ENCODE measurements at places on chromosomes 2 and 18. TPM values are rescaled to one million over a fixed set of nuclear protein-coding genes. Genes with fewer than 3 reads are reported as not detected.
A peak's percentile ranks its signal among the peaks of the same experiment; 100 is the strongest.

The POTEC gene
- not detected for total RNA-seq

The IL18R1 gene
- total RNA-seq = 15.7 TPM

The TDRD15 gene
- total RNA-seq = not detected

The SLC19A3 gene
- not detected for total RNA-seq

The TWSG1 gene
- 7.6 TPM for total RNA-seq

The AMER3 gene
- total RNA-seq = not detected

The PSMA8 gene
- total RNA-seq = 0.87 TPM

The CENPA gene
- total RNA-seq = 0.82 TPM

The CCDC141 gene
- 0.74 TPM for total RNA-seq

The SPDYA gene
- 0.33 TPM for total RNA-seq

The CAVIN2 gene
- 0.38 TPM for total RNA-seq

- DNase-seq = no peak
These were observed 10.3 kb upstream of the PXDN start for GRCh38 chr2:1754461-1755170.

DNA sequence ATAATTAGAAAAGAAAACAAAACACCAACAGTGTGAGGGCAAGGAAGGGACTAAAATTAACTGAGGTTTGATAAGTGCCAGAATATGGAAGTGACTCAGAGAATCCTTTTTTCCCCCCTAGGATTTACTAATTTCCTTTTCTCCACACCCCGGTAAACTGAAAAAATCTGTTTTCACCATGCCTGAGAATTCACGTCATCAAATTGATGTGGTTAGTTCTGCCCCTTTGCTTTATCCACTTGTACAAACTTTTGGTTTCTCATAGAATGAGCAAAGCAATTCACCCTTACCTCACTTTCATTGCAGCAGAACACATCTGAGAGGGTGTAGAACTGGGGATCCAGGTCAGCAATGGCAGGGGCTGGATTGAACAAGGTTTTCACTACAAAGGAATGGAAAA lies 57.8 kb downstream of the RBKS start:
- no peak for DNase-seq

DNA sequence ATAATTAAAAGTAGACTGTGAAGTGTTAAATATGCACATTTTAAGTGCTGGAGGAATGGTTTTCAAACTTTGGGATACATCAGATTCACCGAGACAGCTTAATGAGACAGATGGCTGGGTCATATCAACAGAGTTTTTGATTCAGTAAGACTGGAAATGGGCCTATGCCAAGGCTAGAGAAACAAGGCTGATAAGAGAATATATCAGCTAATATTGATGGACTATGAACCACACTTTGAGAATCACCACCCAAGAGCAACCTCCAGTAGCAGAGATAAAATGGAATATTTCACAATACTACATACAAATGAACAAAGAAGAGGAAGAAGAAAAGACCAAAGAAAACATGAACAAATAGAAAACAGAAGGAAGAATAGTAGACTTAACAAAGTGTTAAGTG lies 450.2 kb upstream of the KLHL29 start:
- no peak for DNase-seq

DNA sequence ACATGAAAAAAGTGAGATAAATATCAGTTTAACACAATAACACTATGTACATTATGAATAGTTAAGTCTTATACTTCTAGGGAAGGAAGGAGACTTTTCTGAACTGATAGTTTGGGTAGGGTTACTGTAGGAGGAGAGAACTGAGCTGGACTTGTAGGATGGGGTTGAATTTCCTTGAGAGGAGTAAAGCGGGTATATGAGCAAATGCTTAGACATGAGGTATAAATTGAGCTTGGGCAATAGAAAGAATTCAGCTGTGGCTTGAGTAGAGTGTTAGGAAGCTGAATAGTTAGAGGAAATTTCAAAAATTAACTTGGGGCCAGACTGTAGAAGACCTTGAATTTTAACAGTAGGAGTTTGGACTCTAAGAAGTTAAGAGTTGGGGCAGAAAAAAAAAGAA lies 45.1 kb downstream of the LCLAT1 start:
- no peak for DNase-seq

DNA sequence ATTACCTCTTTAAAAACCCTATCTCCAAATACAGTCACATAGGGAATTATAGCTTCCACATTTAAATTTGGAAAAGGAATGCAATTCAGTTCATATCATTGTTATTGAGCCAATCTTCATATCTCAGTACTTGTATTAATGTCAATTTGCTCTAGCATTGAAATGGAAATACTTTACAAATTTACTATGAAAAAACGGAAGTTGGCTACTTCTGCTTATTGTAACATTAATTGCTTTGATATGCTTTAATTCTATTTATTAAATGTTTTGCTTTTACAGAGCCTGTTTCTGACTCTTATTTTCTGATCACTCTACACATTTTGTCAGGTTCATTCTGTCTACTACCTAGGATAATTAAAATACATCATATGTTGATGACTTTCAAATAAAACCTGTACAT lies 412.6 kb downstream of the KCNJ3 start:
- no peak for DNase-seq

- DNase-seq = no peak
These were observed 111.0 kb downstream of the GYPC start for GRCh38 chr2:126766969-126767296.

DNA sequence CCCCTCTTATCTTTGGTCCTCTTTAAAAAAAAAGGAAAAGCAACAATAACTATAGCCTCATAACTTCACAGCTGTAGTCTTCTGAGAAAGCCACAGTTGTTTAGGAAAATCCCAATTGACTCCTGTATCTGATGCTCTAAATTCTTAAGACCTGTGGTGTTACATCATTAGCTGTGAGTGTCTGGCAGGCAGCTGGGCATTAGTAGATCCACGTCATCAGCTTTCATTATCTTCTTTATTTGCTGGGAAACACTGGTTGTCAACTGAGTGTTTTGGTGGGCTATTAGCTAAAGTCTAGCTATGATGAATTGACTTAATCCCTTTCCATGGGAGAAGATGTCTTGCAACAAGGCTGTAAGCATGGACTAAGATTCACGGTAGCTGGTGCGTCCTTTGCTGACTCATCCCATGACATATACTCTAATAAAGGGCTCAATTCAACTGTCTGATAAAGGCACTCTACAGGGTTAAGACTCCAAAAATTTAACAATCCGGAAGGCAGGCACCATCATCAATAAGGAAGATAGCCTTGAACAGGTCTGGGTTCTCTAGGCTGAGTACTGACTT lies 517.2 kb downstream of the PLCL1 start:
- no peak for DNase-seq

DNA sequence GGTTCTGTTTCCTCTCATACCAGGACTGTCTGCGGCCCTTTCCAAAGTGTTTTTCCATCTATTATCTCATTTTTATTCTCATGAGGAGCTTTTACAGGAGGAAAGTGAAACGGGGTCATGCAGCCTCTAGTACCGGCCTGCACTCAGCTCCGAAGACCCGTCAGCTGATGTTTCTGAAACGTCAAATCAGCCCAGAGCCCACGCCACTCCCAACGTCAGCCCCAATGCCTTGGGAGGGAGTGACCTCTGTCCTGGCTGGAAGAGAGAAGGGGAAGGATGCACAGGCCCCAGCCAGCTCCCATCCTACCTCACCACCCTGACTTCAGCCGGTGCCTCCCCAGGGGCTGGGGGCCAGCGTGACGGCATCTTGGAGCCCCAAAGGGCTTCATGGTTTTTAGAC lies 58.5 kb downstream of the ADCY3 start:
- no peak for DNase-seq

DNA sequence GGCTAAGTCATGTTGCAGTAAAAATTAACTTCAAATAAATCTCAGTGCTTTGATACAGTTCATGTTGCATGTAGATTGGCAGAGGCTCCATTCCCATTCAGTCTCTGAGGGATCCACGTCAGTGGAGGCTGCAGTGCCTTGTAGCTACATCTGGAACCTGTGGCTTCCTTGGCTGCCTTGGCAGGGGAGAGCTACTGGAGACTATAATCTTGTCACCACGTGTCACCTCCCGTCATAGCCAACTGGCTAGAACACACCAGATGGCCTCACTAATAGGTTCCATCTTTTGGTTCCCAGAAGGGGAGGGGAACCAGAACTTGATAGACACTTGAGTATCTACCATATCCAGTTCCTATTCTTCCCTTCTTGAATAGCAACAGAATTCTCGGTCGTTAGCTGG lies 28.4 kb downstream of the E2F6 start:
- no peak for DNase-seq

GRCh38 chr18:54776282-54776977 lies 51.8 kb upstream of the RAB27B start:
- no peak for DNase-seq

GRCh38 chr2:54830546-54830945 lies 107.1 kb downstream of the EML6 start:
- no peak for DNase-seq

GRCh38 chr2:186592137-186592875 lies 2.5 kb downstream of the ITGAV start:
- DNase-seq = no peak

DNA sequence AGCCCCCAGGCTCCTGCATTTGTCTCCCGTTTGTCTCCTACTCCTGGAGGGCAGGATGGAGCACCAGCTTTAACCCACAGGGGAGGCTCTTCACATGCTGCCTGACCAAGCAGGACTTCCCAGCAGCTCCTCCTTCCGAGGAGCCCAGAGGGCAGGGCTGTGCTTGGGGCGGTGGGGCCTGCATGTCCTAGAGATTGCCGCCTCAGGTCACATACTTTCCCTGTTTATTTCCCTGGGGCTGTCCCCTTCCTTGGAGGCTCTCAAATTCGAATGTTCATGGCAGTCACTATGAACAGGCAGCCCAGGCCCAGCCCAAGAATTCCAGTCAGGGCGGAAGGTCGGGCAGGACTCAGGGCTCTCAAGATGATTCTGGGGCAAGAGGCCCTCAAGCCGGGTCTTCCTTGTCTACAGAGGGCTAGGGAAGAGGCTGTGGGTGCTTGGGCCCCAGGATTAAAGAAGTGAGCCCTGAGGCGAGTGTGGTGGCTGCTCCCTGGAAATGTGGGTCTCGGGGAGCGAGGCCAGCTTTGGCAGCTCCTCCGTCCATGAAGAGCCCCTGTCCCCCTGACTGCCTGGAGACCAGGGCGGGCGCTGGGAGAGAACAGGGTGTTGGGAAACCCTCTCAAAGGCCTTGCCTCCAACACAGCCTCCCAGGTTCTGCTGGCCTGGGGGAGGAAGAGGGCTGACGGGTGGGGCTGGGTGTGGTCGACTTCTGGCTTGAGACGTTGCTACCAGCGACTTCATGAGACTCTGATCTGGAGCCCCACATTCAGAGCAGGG lies 48.9 kb upstream of the HPCAL1 start:
- no peak for DNase-seq

DNA sequence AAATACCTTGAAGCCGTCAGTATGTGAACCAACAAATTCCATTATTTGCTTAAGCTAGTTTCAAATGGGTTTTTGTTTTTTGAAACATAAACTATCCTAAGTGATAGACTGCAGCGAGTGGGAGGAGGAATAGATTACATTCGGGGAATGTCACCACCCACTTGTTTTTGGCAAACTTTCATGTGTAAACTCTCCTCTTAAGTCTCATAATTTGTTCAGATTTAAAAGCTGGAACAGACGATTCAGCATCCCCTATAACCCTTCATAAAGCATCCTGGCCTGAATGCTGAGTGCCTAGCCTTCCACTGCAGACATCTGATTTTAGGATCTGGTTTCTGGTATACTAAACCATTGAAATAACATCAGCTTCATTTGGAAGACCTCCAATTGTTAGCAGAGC lies 51.0 kb downstream of the CPO start:
- DNase-seq = no peak

DNA sequence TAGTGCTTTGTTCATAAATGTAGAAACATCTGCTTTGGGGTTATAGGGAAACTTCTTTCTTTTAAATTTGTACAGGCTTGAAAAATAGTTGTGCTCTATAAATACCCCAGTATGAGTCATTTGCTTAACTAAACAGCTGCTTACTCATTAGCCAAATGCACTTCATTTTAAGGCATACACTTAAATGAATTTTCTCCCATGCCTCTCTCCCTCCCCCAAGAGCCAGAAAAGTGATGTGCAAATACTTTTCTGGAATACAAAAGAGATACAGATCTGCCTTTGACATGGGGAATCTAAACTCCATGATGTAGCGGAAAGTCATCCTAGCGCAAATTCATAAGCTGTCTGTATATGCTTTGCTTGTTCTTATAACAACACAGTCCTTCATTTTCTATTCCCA lies 469.4 kb downstream of the DLGAP1 start:
- no peak for DNase-seq

GRCh38 chr2:216666461-216667233 lies 28.7 kb downstream of the IGFBP5 start:
- DNase-seq = peak; percentile 52

DNA sequence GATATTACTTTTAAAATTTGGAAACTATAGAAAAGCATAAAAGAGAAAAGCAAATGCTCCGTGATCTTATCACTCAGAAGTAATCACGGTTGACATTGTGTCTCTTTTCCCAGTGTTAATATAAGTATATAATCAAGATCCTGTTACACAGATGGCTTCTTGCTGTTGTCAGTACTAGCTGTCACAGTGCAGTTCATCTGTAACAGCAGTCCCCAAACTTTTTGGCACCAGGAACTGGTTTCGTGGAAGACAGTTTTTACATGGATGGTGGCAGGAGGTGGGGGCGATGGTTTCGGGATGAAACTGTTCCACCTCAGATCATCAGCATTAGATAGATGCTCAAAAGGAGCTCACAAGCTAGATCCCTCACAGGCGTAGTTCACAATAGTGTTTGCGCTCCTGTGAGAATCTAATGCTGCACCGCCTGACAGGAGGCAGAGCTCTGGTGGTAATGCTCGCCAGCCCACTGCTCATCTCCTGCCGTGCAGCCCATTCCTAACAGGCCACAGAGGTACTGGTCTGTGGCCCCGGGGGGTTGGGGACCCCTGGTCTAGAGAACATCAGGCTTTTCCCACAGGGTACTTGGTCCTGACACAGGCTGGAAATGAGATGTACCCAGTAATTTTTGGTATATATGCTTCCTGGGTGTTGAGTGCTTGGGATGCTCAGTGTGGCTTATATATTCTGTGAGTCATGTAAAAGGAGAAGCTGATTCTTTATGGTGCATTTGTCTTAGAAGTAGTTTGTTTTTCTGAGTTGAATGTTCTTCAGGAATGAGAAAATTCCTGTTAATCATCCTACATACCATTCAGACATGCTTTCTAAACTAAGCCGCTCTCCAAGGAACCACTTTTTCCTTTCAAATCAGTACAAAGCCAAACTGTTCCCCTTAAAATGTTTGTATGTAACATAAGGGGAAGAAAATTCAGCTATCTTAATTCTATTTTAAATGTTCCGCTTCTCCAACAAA lies 121.8 kb downstream of the NCK2 start:
- DNase-seq = no peak

DNA sequence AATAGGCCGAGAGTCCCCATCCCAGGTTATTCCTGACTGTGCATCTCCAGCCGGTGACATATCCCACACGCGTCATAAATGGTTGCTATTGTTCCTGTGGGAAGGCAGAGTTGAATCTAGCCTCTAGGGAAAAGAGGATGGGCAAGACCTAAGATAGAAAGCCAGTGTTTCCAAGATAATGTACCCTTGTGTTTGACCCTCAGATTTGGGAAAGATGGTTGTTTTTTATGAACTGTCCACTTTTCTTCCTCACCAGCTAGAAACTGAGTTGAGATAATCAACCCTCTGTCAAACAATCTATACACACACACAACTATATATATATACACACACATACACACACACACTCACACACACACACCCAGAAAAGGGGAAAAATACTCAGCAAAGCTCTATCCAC lies 131.0 kb downstream of the PRKCE start:
- DNase-seq = no peak

All from activated T-cell treated with anti-CD3 and anti-CD28 coated beads, Interleukin-2, amount 50 U/mL, for 4 hours (primary cell).